ENCODE measurements at places on chromosomes 3 and 15. TPM values are rescaled to one million over a fixed set of nuclear protein-coding genes. Genes with fewer than 3 reads are reported as not detected.

GRCh38 chr3:38890426-38890825, 74.4 kb upstream of the SCN10A start:
- H3K36me3 ChIP-seq, result no peaks in the 10 kb centered on the region

- H3K27me3 ChIP-seq, result no peaks in the 10 kb centered on the region
- no peaks in the 10 kb centered on the region for H3K36me3 ChIP-seq
- H3K4me1 ChIP-seq, result no peaks in the 10 kb centered on the region
- no peak for DNase-seq
Observed at GRCh38 chr3:172530101-172530561, 6.9 kb upstream of the TNFSF10 start.

ECT2 gene
- 1.8 TPM for total RNA-seq

LIPC gene
- 0.72 TPM for total RNA-seq

GRCh38 chr3:64238971-64239667, 13.9 kb upstream of the PRICKLE2 start:
- no peak overlapping the region for H3K4me3 ChIP-seq
- H3K36me3 ChIP-seq, result no peaks in the 10 kb centered on the region
- no peak overlapping the region for H3K27ac ChIP-seq
- H3K4me1 ChIP-seq, result peaks cover 16% of the 10 kb centered on the region

DNA sequence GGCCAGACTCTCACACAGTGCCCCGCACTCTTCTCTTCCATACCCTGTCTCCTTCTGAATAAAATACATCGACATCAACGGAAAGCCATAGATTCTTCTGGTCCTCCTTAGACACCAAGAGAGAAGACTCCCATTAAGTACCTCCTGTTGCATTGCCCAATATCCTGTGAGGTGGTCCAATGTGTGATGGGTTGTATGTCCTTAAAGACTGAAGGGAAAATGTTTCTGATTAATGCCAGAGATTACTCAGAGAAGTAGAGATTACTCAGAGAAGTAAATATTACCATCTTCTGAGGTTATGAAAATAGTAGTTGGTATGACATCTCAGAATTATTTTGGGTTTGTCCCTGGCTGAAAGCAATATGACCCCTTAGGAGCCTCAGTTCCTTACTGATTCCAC, 60.8 kb upstream of the GALNT15 start:
- H3K36me3 ChIP-seq, result no peaks in the 10 kb centered on the region
- H3K4me3 ChIP-seq, result no peak overlapping the region

Measured in ovary (tissue), 10 donors.